ENCODE measurements at places on chromosomes 16 and 17.

- peak; percentile 63 for DNase-seq
Measured at GRCh38 chr17:58352596-58353388, 791 bp upstream of the SUPT4H1 start.

GRCh38 chr16:56771558-56772279, 41.8 kb downstream of the NUP93 start:
- DNase-seq: peak; percentile 71

DNA sequence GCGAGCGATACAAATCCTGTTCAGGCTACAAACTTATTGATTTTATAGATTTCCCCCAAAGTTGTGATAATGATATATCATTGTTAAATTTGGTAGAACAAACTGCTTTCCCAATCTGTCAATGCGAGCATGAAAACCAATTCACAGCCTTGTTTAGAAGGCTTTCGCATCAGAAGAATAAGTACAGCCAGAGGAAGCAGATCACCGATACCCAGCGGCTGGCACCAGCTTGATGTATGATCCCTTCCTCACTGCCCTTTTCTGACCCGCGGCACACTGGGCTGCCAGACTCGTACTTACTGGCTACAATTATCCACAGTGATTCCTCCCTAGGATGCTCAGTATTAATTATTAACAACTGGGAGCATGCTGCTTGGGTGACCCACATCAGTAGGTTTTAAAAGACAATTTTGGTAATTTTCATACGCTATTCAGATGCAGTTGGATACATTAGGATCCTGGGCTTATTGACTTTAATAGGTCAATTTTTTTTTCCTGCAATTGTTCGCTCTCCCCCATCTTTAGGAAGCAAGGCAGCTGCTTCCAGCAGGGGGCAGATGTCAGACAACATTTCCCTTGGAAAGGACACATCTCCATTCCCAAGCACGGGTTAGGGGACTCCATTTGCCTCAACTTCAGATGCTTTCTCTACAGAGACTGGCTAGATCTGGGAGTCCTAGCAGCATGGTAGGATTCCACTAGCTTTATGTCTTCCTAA, 582.7 kb upstream of the PSMD7 start:
- DNase-seq: no peak

DNA sequence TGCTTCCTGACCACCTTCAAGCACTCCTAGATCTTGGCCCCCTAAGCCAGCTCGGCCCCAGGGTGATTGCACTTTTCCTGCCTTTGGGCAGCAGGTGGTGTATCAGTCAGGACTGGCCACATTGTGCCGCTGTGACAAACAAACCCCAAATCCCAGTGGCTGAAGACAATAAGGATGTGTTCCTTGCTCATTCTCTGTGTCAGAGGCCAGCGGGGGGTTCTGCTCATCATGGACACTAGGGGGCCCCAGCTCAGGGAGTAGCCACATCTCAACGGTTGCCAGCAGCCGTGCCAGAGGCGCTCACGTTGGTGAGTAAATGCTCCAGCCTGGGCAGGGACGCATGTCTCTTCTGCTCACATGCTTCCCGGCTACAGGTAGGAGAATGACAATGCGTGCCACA, 60.4 kb downstream of the ZDHHC7 start:
- DNase-seq: no peak

DNA sequence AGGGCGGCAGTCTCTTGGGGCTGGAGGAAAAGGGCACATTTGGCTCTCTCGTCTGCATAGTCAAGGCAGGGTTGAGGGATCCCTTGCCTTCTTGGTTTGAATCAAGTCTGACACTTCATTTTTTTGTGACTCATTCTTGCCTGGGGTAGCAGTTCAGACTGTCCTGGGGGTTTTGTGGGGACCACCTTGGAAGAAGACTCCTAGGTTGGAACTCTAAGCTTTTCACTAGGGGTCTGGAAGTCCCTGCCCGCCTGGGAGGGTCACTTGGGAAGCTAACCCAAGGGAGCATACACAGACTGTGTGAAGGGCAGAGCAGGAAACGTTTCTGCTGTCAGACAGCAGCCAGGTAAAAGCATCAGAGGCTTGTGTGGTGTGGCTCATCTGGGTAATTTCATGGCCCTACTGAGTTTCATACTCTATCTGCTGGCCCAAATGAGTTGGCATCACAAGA, 11.3 kb downstream of the YPEL2 start:
- DNase-seq: no peak

GRCh38 chr16:10625595-10626357, 45.4 kb upstream of the EMP2 start:
- peak; percentile 18 for DNase-seq
